B cell (primary cell): ENCODE measurements at places on chromosomes 7 and 10.

- no peak for DNase-seq
Observed at GRCh38 chr10:131031346-131031745, 280.2 kb downstream of the TCERG1L start.

DNA sequence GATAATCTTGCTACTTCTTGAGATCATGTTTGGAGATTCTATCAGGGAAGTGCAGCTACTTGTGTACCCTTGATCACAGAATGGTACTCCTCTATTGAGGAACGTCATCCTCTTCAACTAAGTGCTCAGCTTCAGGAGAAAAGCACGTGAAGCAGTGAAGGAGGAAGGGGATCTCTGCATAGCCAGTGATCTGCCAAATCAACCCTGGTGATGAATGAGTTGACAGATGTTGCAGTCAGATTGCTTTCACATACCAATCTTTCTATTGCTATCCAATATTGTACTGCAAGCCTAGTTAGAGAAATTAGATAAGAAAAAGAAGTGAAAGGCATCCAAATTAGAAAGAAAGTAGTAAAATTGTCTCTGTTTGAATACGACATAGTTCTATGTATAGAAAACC, 309.4 kb downstream of the TWIST1 start:
- no peak for DNase-seq

DNA sequence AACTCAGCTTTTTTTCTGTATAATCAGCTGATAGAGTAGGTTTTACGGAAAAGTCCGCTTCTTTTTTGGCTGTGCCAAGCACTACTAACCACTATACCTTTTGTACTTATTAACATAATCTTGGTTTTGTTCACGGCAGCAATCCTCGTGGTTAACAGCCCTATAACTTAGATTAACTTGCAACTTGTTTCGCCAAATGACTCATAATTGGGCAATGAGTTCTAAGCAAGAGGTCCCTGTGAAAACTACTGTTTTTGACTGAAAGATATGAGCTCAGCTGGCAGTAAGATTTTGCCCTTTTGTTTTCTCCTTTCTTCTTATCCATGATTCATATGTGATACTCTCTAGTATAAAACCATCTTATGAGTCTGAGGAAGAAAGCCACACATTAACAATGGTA, 345.0 kb upstream of the PCDH15 start:
- no peak for DNase-seq

DNA sequence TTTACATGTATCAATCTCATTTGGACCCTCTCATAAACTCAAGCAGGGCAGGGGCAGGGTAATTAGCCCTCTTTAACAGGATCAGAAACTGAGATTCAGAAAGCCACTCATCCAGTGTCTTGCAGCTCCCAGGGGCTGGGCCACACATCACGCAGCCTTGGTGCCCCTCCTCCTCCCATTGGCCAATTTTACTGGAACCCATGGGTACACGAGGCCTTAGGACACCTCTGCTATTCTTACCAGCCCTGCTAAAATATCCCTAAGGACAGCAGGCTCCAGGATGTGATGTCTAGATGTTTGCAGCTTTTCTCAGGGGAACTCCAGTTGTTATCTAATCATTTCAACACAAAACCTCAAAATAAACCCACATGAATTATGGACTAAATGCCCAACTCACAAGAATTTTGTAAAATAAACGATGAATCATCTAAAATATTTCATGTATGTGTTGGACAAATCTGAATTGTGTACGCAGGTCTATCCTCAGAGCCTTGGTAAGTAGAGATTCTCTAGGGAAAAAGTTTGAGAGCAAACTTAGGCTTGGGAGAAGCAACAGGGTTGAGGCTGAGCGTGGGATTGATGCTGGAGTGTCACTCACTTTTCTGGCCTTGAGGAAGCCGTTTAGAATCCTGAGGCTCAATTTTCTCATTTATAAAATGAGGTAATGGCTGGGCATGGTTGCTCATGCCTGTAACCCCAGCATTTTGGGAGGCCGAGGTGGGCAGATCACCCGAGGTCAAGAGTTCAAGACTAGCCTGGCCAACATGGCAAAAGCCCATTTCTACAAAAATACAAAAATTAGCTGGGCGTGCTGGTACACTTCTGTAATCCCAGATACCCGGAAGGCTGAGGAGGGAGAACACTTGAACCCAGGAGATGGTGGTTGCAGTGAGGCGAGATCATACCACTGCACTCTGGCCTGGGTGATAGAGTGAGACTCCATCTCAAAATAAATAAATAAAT, 69.7 kb upstream of the TNS3 start:
- no peak for DNase-seq

GRCh38 chr10:5862360-5862961, 27.2 kb downstream of the ANKRD16 start:
- peak; percentile 52 for DNase-seq

- DNase-seq = no peak
Observed at GRCh38 chr7:68245688-68246087, 1249.1 kb downstream of the TYW1 start.

DNA sequence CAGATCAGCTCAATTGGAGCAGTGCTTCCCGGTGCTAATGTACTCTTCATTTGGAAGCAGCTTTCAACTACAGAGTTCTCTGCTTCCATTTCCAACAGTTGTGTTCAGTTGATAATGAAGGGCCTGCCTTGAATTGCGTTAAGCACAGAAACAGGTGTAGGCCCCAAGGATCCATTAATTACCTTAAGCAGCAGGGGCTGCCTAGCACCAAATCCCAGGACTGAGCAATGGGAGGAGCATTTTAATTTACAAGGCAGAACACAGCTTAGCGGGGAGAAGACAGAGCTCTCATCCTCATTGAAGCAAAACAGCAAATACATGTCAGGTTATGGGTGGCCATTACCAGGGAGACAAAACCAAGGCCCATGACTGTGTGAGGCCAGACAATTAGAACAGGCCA, 349.6 kb downstream of the TFEC start:
- no peak for DNase-seq
